ENCODE measurements at places on chromosomes 7 and 10.

DNA sequence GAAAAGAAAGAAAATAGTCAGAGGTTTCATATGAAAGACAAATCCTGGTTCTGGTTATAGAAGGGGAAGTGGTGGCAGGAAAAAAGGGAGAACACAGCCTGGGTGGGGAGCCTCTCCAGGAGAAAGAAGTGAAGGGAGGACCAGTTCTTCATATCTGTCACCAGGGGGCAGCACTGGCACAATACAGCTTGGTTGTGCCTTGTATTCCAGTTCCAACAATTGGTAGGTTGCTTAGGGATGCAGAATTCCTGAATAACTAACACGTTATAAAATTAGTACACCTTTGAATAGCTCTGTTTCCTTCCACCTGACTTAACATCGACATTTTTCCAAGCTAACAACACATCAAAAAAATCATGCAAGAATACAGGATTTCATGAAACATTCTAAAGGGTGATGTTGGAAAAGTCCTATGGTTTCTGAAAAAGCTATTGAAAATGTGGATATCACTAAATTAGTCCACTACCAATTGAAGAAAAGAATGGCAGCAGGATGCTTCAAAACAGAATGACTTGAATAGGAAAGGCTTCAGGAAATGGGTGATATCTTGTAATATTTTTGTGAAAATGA is 52.9 kb downstream of the CYP26A1 start:
- no peak for DNase-seq

GRCh38 chr7:90736968-90737939 is 141.1 kb downstream of the CDK14 start:
- DNase-seq: no peak

DNA sequence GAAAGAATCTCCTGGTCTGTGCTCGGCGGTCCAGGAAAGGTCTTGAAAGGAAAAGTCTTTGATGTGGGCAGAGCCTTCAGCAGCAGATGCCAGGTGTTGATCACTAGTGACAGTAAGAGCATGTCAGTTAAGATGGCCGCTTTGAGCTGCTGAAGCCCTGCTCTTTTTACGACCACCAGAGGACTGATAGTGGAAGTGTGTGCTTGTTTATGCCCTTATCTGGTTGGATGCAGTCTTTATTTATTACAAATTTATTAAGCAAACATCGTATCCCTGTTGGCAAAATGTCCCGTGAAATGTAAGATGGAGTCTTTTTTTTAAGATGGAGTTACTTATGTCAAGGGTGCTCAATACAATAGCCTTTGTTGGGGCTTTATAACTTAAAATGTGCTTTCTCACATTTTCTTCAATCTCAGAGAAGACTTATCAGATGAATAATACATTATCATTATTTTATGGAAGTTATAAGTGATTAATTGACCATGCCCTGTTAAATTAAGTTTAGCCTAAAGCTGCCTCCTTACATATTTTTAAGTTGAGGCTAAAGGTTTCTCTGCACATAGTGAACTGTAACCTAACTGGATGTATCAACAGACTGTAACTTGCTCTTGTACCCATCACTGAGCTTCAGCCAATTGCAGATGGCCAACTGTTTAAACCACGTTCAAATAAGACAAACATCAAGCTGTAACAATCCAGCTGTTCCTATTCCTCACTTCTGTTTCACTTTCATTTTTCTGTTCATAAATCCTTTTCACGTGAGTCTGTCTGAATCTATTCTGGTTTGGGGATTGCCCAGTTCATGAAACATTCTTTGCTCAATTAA is 97.4 kb upstream of the PIK3CG start:
- DNase-seq: peak; percentile 33

DNA sequence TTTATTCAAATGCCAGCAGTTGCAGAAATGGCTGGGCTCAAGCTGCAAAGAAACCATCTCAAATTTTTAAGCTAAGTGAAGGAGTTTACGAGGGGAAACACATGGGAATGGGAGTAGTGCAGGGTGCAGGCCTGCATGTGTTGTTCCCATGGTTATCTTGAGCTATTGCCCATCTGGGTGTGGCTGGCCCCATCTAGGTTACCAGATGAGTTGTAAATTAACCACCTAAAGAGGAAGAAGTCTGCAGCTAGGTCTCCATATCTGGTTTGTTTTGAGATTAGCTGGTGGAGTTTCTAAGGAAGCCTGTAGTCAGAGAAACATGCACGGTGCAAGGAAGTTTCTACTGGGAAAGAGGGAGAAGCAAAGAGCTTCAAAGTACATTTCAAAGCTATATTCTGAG is 23.3 kb upstream of the STEAP2 start:
- DNase-seq: no peak

DNA sequence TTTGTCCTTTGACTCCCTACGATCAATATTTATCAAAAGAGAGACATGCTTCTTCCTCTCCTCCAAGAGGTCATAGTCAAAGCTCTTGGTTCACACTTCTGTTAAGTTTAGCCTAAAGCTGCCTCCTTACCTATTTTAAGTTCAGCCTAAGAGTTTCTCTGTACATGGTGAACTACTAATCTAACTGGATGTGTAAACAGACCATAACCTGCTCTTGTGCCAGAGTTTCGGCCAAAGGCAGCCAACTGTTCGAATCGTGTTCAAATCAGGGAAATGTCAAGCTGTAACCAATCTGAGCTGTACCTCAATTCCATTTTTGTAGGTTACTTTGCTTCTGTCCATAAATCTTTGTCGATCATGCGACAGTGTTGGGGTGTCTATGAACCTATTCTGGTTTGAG is 414.8 kb downstream of the PHTF2 start:
- DNase-seq: no peak

DNA sequence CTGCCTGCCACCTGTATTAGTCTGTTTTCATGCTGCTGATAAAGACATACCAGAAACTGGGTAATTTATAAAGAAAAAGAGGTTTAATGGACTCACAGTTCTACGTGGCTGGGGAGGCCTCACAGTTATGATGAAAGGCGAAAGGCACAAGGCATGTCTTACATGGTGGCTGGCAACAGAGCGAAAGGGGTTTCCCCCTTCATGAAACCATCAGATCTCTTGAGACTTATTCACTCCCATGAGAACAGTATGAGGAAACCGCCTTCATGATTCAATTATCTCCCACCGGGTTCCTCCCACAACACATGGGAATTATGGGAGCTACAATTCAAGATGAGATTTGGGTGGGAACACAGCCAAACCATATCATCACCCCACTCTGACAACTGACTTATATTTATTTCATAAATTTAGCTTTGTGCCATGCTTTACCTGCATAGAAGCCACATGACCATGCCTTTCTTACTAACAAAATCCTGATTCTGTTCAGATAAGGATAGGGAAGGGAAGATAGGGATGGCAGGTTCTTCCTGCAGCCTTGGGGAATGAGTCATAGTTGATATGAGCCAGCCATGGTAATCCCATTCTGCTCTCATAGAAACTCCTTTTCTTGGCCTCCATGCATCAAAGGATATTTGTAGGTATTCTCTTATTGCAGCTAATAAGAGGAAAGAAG is 191.3 kb upstream of the AGK start:
- DNase-seq: no peak

GRCh38 chr7:44257213-44257612 is 56.4 kb downstream of the YKT6 start:
- no peak for DNase-seq

DNA sequence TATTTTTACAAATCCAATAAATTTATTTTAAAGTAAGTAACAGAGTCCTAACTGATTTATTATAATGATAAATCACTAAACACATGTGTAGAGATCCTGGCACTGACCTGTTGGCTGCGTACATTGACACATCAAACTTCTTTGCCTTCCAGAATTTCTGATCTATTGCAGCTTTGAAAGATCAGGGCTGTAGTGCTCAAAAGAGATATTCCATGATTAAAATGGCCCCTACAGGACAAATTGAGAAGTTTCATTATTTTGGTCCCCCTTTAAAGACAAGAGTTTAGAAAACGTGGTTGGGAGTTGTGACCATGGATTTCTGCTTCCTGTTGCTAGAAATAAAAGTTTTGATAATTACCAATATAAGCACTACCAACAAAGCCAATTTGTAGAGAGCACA is 87.7 kb upstream of the PDK4 start:
- peak; percentile 2 for DNase-seq

GRCh38 chr7:117508676-117509075 is 28.9 kb downstream of the CFTR start:
- no peak for DNase-seq

- DNase-seq: no peak
Measured at GRCh38 chr7:93461350-93461749, 113.2 kb downstream of the CALCR start.

GRCh38 chr7:3106361-3106826 is 62.7 kb upstream of the CARD11 start:
- no peak for DNase-seq

DNA sequence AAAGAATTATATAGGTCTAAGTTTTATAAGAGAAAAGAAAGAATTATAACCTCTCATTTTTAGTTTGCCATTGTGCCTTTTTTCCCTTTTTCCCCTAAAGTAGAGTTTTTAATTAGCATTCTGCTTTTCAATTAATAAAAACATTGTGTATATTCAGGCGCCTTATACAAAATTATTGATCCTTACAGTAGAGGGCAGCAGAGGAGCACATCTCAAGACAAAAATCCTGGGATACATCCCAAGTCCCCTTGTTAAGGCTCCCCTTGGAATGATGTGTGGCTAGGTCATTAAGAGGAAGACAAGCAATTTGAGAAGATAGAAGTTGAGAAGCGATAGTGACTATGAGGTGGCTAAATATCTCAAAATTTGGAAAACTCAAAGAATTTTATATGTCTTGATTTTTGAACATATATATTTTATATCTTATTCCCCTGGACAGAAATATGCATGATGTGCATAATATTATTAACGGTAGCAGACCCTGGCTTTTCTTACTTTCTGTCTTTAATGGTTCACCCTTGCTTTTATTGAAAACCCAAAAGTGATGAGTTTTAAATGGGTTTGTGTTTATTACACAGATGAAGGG is 19.1 kb upstream of the TPK1 start:
- DNase-seq: peak; percentile 1

GRCh38 chr10:33186150-33186549 is 148.3 kb downstream of the NRP1 start:
- DNase-seq: no peak

DNA sequence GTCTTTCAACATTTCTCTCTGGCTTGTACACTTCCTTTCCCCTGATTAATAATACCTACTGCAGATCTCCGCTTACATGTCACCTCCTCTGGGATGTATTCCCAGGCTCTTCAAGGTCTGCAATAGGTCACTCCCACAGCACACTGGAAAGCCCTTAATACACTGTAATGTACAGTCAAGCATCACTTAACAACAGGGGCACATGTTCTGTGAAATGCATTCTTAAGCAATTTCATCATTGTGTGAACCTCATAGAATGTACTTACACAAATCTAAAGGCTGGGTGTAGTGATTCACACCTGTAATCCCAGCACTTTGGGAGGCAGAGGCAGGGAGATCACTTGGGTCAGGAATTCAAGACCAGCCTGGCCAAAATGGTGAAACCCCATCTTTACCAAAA is 1.9 kb downstream of the COX15 start:
- DNase-seq: peak; percentile 35

DNA sequence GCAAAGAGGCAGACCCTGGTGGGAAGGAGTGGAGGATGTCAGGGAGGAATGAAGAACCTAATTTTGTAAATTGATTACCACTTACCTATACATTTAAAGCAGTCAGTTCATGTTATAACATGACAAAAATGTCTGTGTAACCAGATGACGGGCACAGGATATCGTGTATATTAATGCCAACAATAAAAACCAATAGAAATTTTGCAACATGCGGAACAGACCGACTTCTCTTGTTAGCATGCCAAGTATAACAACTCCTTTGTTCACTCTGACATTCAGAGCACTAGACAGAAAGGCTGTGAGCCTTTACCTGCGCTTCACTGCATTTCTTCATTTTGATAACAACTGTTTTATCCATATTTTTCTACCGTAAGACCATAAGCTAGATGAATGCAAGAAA is 29.9 kb downstream of the CDK6 start:
- no peak for DNase-seq

DNA sequence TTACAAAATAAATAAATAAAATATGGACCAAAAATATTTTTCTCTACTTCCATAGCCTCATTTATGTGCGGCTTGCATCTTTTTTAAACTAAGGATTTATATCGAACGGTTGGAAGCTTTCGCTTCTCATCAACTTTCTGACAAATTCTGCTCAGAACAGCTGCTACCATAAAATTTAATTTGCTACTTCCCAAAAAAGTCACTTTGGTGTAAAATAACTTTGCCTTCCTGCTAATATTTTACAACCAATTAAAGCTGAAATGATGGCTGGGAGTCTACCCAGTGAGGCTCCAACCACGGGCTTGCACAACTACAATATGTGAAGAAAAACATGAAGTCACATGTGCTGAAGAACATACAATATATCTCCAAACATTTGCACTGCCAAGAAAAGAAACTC is 253.1 kb upstream of the NEBL start:
- no peak for DNase-seq

- peak; percentile 70 for DNase-seq
Measured at GRCh38 chr10:100364735-100365391, 17.8 kb downstream of the SCD start.

GRCh38 chr10:33715303-33715975 is 381.0 kb upstream of the NRP1 start:
- DNase-seq: no peak

DNA sequence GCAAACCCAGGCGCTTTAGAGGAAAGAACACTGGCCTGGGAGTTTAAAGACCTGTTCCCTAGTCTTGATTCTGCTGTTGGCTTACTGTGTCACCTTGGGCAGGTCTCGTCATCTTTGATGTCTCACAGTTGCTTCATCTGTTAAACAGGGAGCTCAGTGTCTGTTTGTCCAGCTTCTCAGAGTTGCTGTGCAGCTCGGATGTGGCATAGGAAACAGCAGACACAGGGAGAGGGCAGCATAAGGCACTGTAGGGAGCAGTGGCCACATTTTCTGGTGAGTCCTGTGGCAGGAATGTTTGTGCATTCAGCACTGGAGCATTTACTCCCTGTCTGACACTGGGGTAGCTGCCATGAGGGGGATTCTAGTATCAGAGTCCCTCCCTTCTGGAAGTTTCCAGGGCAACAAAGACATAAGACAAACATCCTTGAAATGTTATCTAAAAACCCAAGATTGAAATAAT is 2.0 kb downstream of the REPIN1 start:
- peak; percentile 72 for DNase-seq

DNA sequence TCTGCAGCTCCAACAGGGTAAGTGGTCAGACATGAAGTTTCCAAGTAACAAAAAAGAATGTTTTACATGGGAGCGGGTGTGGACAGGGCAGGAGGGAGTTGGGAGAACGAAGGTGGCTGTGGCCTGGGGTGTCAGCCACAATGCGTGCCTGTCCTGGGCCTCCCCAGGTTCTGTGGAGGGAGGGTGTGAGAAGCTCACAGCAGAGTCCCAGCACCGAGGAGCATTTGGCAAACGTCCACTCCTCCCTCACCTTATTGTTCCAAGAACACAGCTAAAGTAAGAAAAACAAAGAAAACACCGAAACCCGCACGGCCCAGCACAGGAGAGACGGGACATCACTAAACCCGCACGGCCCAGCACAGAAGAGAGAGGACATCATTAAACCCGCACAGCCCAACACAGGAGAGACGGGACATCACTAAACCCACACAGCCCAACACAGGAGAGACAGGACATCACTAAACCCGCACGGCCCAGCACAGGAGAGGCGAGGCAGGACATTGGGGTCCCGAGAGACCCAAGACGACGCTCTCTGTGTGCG is 226.4 kb downstream of the MAD1L1 start:
- DNase-seq: no peak

- no peak for DNase-seq
Measured at GRCh38 chr7:100949227-100949932, at the start of gene MUC3A. TSS of gene MUC3A (plus strand) at chr7:100949534. CDS start at chr7:100949625, 91 bp downstream.

GRCh38 chr10:32149252-32149955 is 93.2 kb upstream of the KIF5B start:
- peak; percentile 72 for DNase-seq

- no peak for DNase-seq
Measured at GRCh38 chr7:113636727-113637421, 281.9 kb downstream of the PPP1R3A start.
